ENCODE measurements at places on chromosomes 12 and 14.

GRCh38 chr12:1707051-1707450 is 16.2 kb downstream of the ADIPOR2 start:
- DNase-seq: no peak

DNA sequence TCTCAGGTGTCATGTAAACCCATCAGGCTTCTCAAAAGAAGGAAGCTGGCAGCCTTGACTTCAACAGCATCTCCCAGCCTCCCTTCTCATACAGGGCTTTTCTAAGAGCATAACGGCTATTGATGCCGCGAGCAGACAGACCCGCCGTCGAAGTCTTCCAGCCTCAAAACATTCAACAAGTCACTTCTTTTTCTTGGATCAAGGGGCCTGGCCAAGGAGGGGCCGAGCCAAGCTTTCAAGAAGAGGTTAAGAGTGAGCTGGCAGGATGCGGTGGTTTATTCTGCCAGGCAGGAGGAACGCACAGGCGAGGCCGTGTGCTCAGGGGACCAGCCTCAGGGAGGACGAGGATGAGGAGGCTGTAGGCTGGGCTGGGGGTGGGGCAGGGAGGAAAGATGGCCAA is 102.9 kb upstream of the RFLNA start:
- no peak for DNase-seq

DNA sequence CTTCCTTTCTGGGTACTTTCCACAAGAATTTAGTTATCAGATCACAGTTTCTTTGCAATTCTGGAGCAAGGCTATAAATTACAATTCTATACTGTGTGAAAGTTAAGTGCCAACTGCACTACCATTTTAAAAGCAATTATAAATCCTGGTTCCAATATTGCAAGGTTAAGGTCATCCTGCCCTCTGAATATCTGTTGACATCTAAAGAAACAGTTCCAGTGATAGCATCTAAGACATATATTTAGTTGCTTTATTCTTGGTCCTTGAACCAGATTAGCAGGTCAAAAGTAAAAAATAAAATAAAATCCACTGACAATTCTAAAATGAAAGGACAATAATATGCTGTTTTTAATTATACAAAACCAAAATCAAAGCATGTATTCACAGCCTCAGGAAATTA is 334.2 kb downstream of the ATXN7L3B start:
- no peak for DNase-seq

DNA sequence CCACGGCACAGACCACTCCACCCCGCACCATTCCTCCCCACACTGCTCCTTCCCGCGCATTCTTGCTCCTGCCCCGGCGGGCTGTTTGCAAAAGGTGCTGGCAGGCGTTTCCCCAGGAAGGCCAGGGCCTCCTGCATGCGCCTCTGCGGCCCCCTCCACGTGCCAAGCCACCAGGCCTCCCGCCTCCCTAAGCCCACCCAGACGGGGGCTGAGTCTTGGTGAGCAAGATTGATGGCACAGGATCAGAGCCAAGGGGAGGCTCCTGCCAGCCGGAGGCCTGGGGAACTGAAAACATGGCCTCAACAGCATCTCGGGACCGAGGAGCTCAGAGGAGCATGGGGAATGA is 328.3 kb upstream of the DIO3 start:
- no peak for DNase-seq

DNA sequence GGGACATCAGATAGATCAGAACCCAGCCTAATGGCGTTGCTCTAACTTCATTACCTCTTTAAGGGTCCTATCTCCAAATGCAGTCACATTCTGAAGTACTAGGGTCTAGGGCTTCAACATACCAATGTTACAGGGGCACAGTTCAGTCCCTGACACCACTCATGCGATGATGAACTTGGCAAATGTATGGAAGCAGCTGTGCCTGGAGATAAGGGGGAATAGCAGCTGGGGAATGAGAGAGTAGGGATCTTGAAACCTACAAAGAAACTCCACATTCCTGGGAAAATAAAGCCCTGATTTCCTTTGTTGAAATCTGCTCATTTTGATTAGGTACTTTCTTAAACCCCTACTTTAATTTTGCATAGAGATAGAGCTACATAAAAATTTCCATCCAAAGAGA is 20.5 kb upstream of the TMCC3 start:
- DNase-seq: no peak

DNA sequence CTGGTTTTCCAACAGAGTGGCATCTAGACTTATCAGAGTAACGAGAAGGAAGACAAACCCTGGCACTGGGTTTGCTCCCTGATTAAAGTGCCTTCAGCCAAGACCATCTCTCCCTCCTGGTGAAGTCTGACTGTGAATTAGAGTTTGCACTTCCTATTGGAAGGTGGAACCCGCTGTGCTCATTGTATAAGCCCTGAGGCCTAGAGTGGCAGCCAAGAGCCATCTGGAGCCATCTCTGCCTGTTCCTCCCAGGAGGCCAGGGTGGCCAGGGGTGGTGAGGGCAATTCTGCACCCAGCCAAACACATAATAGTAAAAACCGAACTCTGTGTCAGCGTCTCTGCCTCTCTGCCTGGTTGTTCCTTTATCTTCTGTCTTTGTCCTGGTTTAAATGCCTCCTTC is 25.0 kb downstream of the MFAP5 start:
- no peak for DNase-seq

All from CD4-positive, alpha-beta T cell treated with Interleukin-1 beta for 1 hour (primary cell).